Right renal pelvis (tissue), 4 donors: ENCODE measurements at places on chromosomes 2 and 18. TPM values are rescaled to one million over a fixed set of nuclear protein-coding genes. Genes with fewer than 3 reads are reported as not detected.

SPHKAP gene
- polyA plus RNA-seq = 4.1 TPM

DNA sequence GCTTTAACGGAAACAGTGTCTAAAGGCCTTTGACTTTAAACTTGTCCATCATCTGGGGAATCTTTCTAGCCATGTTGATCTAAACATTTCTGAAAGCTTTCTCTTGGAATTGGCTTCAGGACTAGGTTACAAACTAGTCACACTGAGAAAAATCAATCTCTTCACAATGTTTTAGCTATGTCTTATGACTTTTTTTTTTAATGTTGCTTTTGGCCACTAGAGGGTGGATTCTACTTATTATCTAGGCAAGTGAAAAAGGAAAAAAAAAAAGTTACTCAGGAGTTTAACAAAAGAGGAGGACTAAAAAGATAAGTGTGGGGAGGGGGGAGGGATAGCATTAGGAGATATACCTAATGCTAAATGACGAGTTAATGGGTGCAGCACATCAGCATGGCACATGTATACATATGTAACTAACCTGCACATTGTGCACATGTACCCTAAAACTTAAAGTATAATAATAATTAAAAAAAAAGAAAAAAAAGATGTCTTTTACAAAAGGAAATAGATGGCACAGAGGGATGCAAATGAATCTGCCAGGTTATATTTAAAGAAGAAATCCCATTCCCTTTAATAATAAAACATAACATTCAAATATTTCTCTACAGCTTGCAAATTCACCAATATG is 160.4 kb upstream of the PID1 start:
- DNase-seq = peak; percentile 46

PLGLB2 gene
- polyA plus RNA-seq = 3.0 TPM

- no peak for DNase-seq
Observed at GRCh38 chr2:184596819-184597411, 1.4 kb upstream of the ZNF804A start.

- DNase-seq = no peak
Observed at GRCh38 chr2:233597522-233597921, 19.9 kb upstream of the UGT1A8 start.

- no peak for DNase-seq
Observed at GRCh38 chr2:192159208-192159607, 35.5 kb downstream of the TMEFF2 start.

GRCh38 chr2:198106621-198107385 is 302.4 kb downstream of the PLCL1 start:
- DNase-seq = no peak

- no peak for DNase-seq
Observed at GRCh38 chr2:62187246-62187645, 8.7 kb upstream of the B3GNT2 start.

DNA sequence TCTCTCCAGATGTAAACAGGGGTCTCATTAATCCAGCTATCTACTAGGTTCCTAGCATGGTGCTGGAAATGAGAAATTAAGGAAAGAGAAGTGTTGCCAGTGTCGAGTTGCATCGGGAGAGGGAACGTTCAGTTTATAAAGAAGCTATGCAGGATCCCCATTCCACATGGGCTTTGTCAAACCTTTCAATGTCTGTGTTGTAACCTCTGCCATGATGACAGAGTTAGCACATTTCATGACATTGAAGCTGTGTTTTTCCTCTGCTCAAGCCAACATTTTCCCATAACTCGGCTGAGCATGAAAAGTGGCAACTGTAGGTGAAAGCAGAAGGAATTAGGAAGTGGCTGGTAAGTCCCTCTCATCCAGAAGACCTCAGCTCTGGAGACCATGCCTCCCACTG is 133.4 kb downstream of the WDSUB1 start:
- DNase-seq = no peak

DNA sequence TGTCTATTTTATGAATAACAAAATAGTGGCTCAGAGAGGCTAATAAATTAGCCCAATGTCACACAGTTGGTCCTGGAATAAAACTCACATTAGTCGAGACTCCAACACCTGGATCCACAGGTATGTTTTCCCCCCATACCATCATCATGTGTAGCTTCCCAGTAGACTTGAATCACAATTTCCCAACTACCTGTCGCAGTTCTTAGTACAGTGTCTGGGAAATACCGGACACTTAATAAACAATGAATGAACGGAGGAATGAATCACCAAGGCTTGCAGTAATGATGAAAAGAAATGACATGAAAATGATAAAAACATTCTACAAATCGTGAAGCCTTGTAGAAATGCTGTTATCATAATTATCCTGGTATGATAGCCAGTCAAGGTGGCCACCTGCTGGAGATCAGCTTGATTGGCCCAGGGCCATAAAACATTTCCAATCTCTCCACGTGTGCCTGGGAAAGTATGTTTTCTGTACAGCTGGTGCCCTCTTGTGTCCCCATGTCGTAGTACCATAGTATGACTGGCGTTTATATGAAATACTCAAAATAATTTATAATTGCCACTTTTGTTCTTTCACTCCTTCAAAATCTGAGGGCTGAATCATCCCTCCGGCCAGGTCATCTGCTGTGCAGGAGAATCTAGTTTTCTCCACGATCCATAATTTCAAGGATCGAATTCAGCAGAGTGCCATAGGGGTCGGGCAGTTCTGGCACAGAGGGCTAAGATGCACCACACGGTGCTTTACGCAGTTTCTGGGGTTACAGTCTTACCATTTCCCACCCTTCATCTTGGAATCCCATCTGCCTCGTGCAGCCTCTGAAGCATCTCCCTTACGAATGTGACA is 95.4 kb downstream of the LAMA1 start:
- no peak for DNase-seq

DNA sequence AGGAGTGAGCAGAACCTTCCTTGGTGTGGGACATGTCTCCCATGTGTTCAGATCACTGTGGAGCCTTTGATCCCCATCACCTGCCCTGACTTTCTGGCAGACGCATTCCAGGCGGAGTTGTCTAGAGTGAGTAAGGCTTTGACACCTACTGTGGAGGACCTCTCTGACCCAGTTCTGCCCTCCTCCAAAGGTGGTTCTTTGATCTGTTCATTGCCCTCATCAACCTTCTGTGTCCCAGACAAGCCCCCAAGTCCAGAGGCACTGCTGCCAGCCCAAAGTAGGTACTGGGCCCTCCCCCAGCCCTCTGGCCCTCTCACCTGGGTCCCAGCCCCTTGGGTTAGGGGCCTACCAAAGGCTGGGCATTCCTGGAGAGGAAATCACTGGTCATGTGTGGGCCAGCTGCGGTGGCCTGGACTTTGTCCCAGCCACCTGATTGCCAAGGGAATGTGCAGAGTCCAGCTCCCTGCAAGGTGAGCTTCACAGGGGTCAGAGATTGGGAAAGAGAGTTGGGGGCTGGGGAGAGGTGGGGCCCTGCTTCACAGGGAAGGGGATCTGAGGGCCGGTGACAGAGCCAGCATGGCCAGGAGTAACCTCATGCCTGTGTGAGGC is 12.1 kb upstream of the FAHD2A start:
- no peak for DNase-seq

GRCh38 chr2:133753665-133754064 is 185.4 kb upstream of the NCKAP5 start:
- DNase-seq = no peak

- no peak for DNase-seq
Observed at GRCh38 chr18:28823506-28824182, 646.7 kb upstream of the CDH2 start.

GRCh38 chr2:172484706-172485105 is 57.3 kb downstream of the ITGA6 start:
- no peak for DNase-seq
